ENCODE measurements at places on chromosomes 2 and 18.

DNA sequence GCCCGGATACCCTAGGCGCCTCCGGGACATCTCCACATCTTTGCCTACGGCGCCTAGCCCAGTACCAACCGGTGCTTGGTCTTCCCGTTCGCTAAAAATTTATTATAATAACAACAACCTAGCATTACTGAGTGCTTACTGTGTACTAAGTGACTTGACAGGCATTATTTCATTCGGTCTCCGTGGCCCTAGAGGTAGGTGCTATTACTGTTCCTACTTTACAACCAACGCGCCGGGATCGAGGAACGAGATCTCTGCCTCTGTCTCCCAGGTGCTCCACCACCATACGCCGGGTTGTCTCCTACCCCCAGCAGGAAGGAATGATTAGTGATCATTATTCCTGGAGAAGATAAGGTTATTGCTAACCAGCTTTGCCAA, 657 bp upstream of the BIN1 start:
- DNase-seq = no peak

DNA sequence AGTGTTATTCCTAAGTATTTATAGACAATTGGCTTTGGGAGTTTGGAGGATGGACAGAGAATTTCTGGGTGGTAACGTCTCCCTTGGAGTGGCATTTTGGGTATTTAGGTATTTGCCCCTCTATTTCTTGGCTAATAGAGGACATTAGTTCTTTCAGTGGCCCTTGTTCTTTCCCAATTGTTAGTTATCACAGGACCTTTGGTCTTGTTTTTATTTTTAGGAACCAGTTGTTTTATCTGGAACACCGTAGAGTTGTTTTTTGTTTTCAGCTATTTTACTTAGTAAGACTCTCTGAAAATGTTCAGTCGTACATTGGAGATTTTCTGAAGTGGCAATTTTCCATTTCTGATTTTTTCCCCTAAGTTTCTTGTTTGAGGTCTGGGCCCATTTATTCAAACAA, 40.5 kb upstream of the TNFRSF11A start:
- DNase-seq = no peak

GRCh38 chr2:143936848-143937722, 582.8 kb downstream of the ZEB2 start:
- no peak for DNase-seq

GRCh38 chr2:173922760-173923159, 42.4 kb downstream of the SP3 start:
- DNase-seq = no peak

DNA sequence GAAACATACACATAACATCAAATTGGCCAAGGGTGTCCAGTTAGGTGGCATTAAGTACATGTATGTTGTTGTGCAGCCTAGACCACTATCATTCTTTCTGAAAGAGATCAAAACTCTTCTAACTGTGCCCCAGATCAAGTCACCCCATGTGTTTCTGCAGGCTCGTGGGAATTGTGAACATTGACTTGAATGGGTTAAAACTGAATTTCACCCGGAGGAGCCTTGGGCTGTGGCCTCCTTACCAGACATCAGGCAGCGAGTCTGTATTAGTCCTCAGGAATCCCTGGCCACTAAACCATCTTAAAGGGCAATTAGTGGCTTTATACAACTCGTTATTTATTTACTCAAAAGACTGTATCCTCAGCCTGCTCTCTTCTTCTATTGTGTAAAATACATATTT, 149.0 kb upstream of the REV1 start:
- DNase-seq = peak; percentile 36
